ENCODE measurements at places on chromosomes 2 and 18.

DNA sequence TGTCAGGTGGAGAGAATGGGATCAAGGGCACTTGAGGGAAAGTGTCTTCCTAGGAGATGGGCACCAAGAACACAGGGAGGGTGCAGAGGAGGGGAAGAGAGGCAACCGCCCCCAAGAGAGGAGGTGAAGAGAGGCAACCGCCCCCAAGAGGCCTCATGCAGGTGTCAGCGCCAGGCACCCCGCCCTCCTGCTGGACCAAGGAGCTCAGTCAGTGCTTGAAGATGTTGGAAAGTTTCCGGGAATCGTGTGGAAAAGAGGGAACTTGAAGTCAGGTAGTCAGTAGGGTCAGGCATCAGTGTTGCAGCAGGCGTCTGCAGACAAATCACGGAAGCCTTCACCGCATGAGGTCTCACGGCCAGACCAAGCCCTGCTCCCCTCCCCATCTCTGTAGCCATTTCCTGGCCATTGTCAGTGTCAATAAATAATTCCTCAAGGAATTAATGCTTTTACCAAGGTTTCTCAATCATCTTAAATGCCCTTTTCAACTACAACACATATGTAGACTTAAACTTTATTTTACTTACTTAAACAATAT, 353.1 kb downstream of the EIPR1 start:
- no peak for DNase-seq

DNA sequence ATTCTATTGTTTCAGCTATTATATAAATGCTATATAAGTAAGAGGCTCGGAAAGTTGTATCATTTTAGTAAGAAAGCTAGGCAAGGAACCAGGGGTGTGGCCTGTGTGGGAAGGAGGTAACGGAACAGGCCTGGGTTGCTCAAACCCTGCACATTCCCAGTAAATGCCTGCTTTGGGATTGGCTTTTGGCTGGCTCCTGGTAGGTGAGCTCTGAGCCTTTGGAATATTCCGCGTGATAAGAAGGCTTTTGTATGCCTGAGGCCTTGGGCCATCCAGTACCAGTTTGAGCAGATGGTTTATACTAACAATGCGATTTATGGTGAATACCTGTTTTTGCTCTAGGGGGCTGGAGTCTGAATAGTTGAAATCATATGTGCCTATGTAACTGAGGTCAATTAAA, 42.6 kb upstream of the CDH20 start:
- DNase-seq, result no peak

- no peak for DNase-seq
Observed at GRCh38 chr18:63752636-63753035, 22.6 kb upstream of the SERPINB7 start.

- no peak for DNase-seq
Observed at GRCh38 chr2:116922414-116922813, 892.1 kb upstream of the DDX18 start.

DNA sequence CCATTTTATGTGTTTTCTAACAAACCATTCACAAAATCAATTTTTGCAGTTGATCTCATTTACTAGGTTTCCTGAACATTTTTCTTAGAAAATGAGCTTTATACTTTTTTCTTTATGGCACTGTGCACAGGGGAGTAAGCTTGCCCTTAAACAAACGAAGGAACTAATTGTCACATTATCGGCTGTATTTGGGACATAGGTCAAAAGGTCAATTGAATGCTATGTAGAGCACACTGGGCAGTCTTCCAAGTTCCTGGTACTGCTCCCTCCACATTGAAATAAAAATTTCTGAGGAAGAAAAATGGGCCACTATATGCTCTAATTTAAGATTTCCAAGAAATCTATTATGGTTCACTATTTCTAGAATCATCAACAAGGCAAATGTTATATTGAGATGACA, 93.6 kb upstream of the TMEFF2 start:
- DNase-seq, result no peak

DNA sequence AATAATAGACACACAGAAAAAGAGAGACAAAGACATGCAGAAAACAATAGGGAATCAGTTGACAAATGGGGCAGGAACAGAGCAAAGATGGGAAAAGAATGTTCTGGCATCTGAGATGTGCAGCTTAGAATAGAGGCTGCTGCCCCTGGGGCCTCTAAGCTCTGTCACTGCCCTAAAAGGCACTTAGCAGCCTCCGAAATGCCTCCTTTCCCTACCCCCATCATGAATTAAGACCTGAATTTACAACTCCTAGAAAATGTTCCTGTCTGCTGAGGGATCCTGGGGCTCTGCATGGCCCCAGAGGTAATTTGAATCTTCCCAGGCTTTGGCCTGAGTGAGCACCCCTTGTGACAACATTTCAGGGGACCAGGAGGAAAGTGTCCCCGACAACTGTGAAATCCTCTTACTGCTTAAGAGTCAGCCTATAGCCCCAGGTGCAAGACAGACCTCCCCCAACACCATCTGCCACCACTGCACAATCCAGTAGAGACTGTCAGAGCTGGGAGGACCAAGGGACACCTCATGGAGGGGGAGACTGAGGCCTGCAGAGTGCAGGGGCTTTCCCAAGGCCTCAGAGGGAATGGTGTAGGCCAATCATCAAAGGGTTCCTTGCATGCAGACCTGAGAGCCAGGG, 24.8 kb downstream of the MRPL35 start:
- no peak for DNase-seq

DNA sequence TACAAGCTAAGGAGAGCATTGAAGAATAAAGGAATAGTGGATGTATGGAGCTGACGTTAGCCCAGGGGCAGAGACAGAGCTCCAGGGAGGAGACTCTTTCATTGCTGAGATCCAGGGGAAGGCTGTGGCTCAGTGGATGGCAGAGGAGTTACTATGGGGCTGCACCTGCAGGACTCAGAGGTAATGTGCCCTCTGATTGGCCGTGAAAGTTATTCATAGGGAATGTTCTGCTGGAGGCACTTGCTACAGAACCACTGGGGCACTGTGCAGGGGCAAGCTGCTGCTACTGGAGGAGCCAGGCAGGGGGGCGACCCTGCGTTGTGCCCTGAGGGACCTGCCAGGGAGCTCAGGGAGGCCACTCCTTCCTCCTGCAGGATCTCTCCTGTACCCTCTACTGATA, 199.2 kb downstream of the PTPRM start:
- DNase-seq, result no peak

DNA sequence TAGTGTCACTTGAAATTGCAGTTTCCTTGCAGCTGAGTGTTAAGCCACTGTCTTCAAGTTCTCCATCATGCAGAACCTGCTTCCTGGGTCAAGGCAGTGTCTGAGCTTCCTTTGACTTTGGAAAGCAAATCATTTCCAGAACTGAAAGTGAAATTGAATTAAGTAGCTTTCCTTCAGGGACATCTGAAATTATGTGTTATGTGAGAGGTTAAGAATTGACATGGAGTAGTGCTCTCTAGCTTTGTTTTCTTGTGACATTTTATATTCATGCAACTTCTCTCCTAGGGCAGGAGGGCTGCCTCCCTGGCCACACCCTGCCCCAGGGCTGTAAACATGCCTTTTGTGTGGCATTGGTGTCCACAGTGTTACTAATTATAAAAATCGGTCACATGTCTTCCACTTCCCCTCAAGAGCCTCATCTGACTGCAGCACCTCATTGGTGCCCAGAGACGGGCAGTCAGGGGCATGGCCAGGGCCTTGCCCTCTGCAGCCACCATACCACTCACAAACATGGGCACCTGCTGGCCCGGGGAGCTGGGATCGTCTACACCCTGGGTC, 14.4 kb downstream of the RAB12 start:
- no peak for DNase-seq

DNA sequence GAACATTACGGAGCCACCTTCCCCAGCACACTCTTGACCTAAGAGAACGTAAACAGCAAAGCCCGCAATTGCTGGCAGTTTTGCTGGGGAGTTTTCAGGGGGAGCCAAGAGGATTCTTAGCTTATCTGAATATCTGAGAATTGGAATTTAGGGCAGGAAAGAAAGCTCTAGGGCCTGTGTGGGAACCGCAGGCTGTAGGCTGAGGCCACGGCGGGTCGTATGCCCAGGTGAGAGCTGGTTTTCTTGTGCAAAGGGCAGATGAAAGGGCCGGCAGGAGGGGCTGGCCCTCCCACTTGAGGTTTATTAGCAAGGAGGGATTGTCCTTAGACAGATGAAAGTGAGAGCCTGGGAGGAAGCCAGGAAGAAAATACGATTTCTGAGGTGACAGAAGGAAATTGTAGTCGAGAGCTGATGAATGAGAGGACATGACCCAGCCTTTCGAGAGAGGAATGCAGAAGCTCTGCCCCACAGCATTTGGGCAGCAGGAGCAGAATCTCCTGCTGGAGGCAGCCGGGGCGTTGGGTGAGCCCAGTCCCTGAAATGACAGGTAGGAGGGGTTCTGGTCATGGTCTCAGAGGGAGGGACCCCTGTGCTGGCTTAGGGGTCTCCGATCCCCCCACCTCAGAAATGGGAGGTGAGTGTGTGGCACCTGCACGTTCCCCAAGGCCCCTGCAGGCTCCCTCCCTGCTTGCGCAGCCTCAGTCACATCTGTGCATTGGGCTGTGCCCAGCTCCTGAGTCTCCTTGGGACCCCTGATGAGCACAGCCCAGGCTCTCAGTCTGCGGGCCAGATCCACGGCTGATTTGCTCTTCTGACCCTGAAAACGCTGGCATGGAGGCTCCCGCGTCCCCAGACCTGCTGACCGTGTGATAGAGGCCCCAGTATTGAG, 61.1 kb downstream of the CABLES1 start:
- no peak for DNase-seq

GRCh38 chr18:40630496-40630895, 1324.5 kb upstream of the PIK3C3 start:
- DNase-seq, result no peak

DNA sequence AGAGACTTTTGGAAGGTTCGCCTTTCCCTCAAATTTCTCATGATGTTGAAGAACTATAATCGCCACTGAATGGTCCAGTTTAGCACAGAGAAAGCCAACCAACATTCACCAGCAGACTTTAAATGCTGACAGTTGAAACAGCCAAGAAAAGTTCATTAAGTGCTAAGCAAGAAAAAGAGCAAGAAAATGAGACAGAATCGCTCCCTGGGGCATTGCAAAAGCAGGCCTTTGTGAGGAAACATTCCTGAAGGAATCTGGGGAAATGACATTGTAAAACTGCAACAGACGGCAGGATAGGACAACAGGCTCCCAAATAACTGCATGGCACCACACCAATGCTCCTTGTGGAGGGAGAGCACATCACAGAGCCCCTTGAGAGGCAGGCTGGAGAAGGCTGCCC, 269.3 kb upstream of the ID2 start:
- no peak for DNase-seq

GRCh38 chr2:163397451-163397850, 338.4 kb downstream of the FIGN start:
- no peak for DNase-seq

DNA sequence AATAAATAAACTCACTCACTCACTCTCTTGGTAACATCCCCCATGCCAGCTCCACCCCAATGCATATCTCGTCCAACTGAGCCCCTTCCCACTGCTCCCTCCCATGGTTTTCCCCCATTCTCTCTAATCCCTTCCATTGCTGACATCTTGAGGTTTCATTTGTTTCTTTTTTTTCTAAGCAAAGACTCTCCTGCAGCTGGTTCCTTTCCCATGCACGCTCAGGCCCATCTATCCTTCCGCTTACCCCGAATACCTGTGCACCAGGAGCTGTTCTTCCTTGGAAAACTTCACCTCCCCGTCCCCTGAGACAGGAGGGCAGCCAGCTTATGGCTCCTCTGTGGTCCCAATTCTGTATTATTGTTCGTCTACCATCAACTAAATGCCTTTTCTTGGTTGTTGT, 41.7 kb upstream of the IGFBP2 start:
- no peak for DNase-seq

- DNase-seq, result no peak
Observed at GRCh38 chr2:181371782-181372645, 85.2 kb upstream of the ITGA4 start.

GRCh38 chr2:70725505-70725904, 42.5 kb downstream of the ADD2 start:
- DNase-seq, result no peak

GRCh38 chr2:210277133-210277532, 37.8 kb downstream of the MYL1 start:
- no peak for DNase-seq

DNA sequence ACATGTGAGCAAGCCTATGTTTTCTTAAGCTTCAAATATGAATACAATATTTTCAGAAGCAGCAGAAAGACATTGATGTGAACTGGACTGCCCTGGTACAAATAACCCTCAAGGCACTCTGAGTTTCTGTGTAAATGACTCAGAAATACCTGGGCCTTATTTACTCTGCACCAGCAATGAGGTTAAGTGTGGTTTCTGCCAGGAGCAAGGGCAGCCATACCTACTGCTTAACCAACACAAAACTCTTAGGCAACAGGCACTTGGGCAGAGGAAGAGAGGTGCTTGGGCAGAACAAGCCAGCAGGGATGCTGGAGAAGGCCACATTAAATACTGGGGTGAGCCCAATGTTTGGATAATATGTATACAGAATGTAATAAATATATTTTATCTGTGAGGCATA, 29.4 kb upstream of the ARL5A start:
- no peak for DNase-seq

- no peak for DNase-seq
Observed at GRCh38 chr2:32559136-32559535, 68.7 kb upstream of the TTC27 start.

- no peak for DNase-seq
Observed at GRCh38 chr2:154140249-154141025, 268.7 kb downstream of the GALNT13 start.

DNA sequence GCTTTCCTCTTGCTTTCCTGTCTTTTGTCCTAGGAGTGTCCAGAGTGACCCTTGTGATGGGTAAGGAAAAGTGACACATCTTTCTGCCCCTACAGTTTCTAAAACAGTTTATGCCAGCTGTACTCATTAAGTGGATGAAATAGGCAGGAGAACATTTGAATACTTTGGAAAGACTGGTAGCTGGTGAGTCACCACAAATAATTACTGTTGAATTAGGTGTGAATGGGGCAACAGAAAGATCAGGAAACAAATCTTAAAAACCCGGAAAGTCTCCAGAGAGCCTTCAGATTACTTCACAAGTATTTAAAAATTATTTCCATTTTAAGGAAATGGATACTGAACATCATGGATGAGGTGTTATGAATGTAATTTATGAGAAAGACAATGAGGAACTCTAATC, 278.5 kb downstream of the CLIP4 start:
- DNase-seq, result no peak

GRCh38 chr18:30487962-30488361, 554.6 kb downstream of the DSC3 start:
- no peak for DNase-seq

- DNase-seq, result no peak
Observed at GRCh38 chr18:57025540-57025939, 121.3 kb upstream of the BOD1L2 start.

- DNase-seq, result no peak
Observed at GRCh38 chr2:139079311-139079710, 299.1 kb upstream of the NXPH2 start.

DNA sequence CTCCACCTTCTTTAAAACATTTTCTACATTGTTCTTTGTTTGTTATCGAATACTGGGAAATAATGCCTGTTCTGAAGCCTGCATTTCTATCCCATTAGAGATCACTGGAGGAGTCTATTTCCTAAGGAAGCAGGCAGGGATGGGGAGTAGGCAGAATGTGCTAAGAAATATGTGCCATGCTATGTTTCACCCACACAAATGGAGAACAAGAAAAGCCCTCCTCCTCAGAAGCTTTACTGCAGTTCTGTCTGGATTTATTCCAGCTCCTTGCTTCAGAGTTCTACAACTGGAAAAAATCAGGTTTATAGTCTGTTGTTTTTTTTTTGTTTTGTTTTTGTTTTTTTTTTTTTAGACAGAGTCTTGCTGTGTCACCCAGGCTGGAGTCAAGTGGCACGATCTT, 825.1 kb downstream of the SLC4A3 start:
- DNase-seq, result no peak

Measured in activated CD4-positive, CD25-positive, alpha-beta regulatory T cell treated with anti-CD3 and anti-CD28 coated beads, Interleukin-2, amount 50 U/mL, for 16 hours (primary cell).